ENCODE measurements at places on chromosomes 12 and 14.
A peak's percentile ranks its signal among the peaks of the same experiment; 100 is the strongest.

- DNase-seq, result no peak
Measured at GRCh38 chr12:96824838-96825236, 82.2 kb upstream of the NEDD1 start.

DNA sequence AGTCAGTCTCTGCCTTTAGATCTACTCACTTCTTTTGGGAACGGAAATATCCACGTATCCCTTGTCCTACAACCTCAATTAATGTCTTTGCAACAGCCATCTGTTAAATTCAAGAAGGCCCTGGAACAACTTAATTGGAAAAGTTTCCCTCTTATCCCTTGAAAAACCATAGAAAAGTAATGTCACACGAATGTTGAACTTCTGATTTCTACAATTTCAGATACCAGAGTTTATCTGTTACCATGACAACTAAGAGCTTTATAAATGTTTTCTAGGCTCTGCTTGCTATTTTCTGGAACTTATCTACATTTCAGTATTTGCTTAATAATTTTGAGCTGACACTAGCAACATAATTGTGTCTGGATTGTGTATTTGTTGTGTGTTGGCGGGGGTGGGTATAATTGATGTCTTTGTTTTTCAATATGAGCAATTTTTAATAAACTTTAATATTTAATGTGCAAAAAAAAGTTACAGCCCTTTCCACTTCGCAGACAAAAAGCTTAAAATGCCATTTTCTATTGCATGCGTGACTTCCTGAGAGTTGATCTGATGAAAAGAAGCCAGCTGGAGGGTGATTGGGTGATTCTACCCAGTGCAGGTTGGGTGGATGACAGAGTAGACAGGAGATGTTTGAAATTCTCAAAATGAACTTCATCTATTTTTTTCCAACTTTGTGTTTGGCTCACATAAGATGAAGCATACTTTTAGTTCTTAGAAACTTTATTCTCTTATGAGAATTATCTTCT is 11.8 kb upstream of the EDDM3A start:
- DNase-seq, result no peak

DNA sequence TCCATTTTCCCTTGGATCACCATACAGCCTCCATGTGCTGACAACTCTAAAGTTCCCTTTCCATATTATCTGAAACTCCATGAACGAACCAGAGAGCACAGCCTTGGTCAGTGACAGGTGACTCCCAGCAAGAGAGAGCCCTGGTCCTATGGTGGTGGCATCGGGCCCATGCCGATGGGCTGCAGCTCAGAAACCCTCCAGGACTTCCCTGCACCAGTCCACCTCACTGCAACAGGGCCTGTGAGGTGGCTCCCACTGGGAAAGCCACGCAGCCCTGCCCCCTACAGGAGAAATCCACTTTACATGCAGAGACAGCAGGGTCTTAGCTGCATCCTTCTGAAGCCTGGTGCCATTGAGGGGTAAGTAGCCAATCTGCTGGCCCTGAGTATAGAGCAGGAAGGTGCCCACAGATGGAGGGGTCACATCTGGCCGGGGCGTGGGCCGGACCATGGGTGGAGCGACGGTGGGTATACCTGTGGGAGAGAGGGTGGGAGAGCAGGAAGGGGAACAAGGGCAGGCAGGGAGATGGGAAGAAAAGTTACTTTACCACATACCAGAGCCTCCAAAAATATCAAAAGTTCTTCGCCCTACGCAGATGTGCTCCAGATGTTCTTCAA is 24.7 kb downstream of the RTRAF start:
- DNase-seq, result no peak

DNA sequence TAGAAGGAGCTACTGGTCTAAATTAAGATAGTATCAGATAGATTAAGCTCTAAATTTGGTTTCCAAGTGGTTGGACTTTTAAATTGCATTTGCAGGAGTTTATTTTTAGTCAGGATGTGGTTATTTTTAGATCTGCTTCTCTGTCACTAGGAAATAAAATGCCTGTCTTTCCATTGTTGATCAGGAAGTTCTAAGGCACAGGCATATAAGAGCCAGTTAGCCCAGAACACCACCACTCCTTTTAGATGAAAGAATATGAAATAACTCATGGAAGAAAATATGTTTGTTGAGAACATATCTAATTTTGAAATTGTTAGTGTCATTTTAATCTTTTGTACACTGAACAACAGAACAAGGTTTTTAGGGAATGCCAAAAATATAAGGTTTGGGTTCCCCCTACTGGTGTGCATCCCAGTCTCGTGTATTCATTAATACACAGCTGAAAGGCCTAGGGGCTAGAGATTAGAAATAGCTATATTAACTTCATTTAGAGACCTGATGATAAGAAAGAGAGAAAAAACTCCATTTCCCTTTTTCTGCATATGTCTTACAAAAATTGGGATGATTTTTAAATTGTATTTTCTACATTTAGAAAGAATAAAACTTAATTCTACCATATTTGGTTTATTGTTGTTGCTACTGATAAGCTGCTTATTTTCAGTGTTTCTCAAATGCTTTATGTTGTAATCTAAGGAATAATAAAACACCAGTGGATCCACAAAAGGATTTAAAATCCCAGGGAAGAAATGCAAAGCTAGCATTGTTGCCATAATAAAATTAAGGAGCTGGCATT is 67.2 kb downstream of the RIC8B start:
- DNase-seq, result peak; percentile 41

- peak; percentile 55 for DNase-seq
Measured at GRCh38 chr12:109291521-109292341, 17.4 kb downstream of the FOXN4 start.

GRCh38 chr12:5923751-5924150 is 21.3 kb downstream of the ANO2 start:
- no peak for DNase-seq

DNA sequence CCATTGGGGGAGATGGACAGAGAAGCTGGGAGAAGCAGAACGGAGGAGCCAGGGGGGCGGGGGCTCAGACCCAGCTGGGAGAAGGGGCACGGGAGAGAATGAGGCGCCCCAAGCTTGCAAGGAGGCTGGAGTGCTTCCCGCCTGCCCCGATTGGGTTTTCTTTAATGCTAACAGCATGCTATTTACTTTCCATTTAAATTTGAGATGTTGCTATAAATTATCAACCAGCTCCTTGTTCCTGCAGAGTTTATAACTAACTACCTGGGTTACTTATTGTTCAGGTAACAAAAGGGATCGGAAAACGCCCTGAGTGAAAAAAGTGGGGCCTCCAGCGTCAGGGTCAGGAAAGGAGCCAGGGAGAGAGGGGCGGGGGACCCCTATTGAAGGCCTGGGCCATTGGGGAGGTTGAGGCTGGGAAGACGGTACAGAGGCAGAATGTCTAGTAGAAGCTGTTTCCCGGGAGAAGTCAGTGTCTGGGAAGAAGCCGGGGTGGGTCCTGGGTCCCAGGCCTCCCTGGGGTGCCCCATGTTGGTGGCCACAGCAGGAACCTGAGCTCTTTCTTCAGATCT is 2.5 kb downstream of the HNF1A start:
- peak; percentile 60 for DNase-seq

GRCh38 chr12:1922075-1922709 is 3.7 kb upstream of the CACNA2D4 start:
- peak; percentile 49 for DNase-seq

DNA sequence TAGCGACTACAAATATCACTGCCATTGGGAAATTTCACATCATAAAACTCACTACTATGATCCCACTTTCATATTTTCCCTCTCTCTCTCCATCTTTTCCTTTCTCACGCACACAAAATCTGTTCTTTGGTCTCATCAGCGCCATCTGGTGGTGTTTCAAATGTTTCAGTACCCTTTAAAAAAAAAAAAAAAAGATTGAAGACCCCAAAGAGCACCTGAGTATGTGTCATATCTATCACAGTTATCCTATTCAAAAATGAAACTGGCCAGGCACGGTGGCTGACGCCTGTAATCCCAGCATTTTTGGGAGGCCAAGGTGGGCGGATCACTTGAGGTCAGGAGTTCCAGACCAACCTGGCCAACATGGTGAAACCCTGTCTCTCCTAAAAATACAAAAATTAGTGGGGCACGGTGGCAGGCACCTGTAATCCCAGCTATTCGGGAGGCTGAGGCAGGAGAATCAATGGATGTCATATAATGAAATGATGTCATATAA is 72.4 kb downstream of the TTC9 start:
- peak; percentile 58 for DNase-seq

DNA sequence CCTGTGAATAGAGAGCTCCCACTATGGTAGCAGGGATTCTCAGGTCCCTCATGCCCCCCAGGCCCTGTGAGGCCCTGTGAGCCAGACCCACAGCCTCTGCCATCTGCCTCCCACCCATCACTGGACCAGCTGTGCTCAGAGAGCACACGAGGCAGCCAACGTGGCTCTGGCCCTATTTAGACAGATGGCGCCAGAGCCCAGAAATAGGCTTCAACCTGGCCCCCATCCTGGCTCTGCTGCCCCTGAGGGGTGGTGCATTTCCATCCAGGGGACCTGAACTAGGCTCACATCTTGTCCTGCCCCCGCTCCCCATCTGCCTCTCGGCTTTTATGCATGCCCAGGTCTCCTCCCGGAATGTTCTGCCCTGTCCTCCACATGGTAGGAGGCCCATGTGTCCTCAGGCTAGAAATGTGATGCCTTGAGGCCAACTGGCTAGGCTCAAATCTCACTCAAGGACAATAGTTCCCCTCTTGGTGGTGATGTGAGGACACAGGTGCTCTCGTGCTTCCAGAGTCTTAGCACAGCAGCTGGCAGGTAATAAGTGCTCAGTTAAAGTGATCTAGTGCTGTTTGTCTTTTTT is 18.9 kb downstream of the TMEM63C start:
- DNase-seq, result no peak

GRCh38 chr12:53699678-53700025 is 23.8 kb upstream of the ATP5MC2 start:
- no peak for DNase-seq

DNA sequence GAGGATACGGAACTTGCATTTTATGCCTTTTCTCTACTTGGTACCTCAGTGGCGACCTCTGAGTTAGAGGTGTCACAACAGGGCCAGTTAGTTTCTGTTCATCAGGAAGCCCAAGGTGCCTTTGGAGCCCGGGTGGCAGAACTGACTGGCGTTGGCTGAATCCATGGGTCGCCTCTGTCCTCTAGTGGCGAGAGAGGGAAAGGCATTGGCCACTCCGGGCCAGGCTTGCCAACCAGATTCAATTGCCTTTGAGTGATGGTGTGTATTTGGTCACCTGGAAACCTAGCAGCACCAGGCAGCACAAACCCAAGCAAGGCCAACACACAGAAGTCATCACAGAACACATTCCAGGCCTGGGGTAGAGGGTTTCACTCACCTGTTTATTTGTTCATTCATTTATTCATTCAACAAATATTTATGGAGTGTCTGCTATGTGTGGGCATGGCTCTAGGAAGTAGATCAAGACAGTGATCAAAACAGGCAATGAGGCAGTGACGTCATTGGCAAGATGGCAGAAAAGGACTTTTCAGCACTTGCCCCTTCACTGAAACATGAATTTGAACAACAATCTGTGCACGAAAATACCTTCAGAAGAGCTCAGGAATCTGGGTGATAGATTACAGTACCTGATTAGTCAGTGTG is 40.5 kb upstream of the KCNA5 start:
- DNase-seq, result peak; percentile 69

DNA sequence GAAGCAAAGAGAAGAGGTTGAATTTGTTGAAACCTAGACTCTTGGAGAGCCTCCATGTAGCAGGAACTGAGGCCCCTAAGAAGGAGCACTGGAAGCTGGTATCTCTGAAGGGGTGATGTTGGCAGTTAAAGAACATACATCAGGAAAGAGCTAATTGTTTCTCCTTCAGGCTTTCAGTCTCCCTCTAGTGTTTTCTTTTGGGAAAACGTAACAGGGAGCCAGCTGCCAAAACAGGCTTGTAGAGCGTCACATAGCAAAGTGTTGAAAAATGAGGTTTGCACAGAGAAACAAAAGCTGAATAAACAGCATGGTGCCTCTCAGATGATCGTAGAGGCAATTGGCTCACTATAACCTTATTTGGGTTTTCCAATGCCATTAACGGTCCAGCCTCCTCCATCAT is 46.9 kb upstream of the CAND1 start:
- no peak for DNase-seq

DNA sequence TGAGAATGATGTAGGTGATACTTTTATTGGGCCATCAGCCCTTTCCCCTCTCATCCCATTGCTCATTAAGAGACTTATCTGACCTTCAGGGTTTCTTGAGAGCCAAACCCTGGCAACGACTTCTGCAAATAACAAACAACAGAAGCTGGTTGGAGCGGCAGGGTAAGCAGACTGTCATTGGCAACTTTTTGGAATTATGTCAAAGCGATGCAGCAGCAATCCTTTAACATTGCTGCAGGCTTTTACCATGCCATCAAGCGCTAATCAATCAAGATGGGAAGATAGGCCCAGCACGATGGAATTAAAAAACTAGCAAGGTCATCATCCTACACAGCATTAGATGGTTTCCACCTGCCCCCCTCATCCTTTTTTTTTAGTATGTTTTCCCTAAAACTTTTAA is 406.1 kb upstream of the PDE3A start:
- DNase-seq, result no peak

DNA sequence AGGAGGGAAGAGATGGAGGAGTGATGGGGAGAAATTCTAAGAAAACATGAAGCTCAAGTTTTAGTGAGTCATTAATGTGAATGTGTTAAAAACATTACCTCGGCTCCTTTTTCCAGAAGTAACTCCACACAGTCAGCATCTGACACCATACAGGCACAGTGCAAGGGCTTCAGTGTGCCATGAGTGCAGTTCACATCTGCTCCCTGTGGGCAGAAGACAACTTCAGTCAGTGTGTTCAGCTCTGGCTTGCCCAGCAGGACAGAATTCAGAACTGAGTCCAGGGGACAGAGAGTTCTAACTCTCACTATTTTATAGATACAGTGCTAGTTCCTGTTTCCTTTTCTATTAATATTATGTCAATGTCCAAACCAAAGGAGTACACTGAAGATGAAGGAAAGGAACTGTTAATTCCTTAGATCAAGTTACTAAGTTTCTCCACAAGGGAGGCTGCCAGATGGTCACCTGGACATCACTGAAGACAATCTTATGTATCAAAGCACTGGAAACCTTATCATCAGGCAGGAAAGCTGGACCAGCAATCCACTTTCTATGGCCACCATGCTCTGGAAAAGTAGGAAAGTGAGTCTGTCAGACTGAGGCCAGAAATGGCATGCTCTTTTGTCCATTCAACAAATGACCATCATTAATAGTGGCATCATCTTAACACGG is 6.1 kb downstream of the ASB8 start:
- DNase-seq, result no peak

GRCh38 chr12:100987552-100988521 is 193.3 kb downstream of the ANO4 start:
- DNase-seq, result peak; percentile 9

- DNase-seq, result no peak
Measured at GRCh38 chr14:66288511-66288910, 197.7 kb upstream of the CCDC196 start.

DNA sequence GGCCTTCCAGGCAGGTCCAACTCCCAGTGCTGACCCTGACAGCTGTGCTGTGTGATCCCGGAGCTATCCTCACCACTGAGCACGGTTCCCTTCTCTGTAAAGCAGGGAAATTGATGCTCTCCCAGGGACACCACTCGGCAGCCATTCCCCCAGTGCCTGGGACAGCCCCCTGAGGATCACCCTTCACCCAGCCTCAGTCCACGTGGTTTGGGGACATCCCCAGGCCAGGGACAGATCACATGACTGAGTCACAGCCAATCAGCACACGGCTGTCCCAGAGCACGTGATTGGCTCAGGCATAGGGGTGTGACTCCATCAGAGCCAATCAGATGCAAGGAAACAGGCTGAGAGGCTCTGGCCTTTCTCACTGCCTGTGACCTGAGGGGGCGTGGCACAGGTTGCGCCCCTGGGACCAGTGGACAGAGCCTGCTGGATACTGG is 68.8 kb upstream of the SFSWAP start:
- no peak for DNase-seq

GRCh38 chr14:34137001-34137745 is 186.3 kb upstream of the EGLN3 start:
- no peak for DNase-seq

- DNase-seq, result no peak
Measured at GRCh38 chr14:22159099-22159498, 429.9 kb downstream of the DAD1 start.
